ENCODE measurements at places on chromosomes 2 and 18.

DNA sequence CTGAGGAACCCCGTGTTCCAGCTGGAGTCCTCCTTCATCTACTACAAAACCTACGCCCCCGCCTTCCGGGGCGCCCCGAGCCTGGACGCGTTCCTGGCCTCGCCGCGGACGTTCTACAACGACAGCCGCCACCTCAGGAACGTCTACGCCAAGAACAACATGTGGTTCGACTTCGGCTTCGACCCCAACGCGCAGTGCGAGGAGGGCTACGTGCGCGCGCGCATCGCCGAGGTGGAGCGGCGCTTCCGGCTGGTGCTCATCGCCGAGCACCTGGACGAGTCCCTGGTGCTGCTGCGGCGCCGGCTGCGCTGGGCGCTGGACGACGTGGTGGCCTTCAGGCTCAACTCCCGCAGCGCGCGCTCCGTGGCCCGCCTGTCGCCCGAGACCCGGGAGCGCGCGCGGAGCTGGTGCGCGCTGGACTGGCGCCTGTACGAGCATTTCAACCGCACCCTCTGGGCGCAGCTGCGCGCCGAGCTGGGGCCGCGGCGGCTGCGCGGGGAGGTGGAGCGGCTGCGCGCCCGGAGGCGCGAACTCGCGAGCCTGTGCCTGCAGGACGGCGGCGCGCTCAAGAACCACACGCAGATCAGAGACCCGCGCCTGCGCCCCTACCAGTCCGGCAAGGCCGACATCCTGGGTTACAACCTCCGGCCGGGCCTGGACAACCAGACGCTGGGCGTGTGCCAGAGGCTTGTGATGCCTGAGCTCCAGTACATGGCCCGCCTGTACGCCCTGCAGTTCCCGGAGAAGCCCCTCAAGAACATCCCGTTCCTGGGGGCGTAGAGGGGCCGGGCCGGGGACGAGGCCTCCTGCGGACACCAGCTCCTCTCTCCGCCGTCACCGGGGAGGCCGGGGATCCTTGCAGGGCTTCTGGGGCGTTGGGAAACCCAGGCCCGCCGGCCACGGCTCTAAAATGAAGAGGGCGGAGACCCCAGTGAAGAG, 5.3 kb upstream of the NEU4 start:
- DNase-seq: peak; percentile 60

GRCh38 chr2:85699325-85699724, 5.2 kb downstream of the GNLY start:
- DNase-seq: peak; percentile 39

DNA sequence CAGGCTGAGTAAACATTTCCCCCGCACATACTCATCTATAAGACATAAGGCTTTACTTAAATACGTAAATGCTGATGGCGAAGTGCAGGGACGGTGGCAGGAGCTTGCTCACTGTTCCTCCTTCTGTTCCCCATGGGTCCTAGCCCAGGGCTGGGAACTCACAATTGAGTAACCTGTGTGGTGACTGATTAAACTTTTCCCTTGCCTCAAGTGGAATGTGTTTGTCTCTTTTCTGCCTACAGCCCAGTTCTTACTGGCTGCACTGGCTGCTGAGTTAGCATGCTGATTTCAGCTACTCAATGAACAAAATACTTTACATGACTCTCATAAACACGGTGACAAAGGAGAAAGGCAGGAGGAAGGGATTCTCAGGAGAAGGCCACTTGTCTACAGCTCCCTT, 87.3 kb downstream of the MARCO start:
- DNase-seq: peak; percentile 37

DNA sequence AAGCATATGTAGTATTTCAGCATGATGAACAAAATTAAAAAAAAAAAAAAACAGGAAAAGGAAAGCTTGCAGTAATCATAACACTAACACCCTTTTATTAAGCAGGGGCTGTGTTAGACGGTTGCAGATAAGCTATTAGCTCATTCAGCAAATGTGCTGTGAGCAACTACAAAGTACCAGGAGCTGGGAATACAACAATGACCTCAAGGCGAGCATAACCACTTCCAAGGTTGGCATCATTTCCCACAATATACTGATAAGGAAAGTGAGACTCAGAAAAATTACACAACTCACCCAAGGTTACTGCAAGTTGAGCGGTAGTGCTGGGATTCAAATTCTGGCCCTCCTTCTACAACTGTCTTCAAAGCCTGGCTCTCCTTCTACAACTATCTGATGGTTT, 38.2 kb upstream of the ACTR3 start:
- DNase-seq: no peak

GRCh38 chr2:142586693-142587580, 290.5 kb upstream of the KYNU start:
- peak; percentile 79 for DNase-seq

GRCh38 chr2:141737492-141738255, 393.1 kb downstream of the LRP1B start:
- no peak for DNase-seq

DNA sequence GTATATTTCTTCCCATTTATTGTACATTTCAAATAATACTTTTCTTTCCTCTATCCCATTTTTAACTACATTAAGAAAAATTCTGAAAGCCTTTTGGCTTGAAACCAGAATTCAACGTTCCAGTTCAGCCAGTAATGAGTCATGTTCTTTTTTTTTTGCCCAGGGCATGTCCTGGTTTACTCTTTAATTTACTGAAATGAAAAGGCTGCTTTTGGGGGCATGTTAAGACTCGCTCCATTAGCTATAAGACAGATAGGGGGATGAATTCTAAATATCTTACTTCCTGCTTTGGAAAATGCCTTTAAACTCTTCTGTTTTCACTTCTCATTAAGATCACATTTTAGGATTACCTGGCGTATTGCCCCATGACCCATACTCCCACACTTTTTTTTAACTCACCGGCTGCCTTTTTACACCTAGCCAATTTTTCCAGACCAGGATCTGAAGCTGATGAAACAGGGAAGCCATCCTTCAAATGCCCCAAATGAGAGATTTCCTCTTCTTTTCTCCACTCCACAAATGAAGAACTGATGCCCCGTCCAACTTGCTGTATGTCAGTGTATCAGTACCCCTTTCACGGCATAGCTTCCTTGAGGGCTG, 585 bp downstream of the ABCA12 start:
- DNase-seq: no peak

DNA sequence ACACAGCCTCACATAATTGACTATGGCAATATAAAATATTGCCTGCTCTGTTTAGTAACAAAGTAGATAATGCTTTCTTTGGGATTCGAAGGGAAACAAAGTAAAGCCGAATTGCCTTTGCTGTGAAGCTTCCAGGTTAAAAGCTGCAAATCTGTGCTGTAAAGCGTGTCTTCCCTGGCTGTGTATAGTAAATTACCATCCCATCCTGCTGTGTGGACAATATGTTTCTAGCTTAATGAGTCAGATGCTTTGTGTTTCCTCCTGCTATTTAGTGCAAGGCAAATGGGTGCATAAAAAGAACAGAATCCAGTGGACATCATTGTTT, 265.1 kb downstream of the SOCS6 start:
- DNase-seq: no peak

DNA sequence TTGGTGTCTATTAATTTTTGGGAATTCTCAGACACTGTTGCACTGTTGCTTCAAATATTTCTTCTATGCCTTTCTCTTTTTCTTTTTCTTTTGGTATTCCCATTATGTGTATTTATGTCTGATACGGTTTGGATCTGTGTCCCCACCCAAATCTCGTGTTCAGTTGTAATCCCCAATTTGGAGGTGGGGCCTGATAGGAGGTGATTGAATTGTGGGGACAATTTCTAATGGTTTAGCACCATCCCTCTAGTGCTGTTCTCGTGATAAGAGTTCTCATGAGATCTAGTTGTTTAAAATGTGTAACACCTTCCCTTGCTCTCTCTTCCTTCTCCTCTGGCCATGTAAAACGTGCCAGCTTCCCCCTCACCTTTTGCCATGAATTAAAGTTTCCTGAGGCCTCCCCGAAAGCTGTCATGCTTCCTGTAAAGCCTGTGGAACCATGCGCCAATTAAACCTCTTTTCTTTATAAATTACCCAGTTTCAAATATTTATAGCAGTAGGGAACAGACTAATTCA, 26.8 kb downstream of the EHBP1 start:
- no peak for DNase-seq

DNA sequence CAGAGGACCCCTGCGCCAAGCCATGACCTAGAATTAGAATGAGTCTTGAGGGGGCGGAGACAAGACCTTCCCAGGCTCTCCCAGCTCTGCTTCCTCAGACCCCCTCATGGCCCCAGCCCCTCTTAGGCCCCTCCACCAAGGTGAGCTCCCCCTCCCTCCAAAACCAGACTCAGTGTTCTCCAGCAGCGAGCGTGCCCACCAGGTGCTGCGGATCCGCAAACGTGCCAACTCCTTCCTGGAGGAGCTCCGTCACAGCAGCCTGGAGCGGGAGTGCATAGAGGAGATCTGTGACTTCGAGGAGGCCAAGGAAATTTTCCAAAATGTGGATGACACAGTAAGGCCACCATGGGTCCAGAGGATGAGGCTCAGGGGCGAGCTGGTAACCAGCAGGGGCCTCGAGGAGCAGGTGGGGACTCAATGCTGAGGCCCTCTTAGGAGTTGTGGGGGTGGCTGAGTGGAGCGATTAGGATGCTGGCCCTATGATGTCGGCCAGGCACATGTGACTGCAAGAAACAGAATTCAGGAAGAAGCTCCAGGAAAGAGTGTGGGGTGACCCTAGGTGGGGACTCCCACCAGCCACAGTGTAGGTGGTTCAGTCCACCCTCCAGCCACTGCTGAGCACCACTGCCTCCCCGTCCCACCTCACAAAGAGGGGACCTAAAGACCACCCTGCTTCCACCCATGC, 3.0 kb downstream of the PROC start:
- DNase-seq: no peak

DNA sequence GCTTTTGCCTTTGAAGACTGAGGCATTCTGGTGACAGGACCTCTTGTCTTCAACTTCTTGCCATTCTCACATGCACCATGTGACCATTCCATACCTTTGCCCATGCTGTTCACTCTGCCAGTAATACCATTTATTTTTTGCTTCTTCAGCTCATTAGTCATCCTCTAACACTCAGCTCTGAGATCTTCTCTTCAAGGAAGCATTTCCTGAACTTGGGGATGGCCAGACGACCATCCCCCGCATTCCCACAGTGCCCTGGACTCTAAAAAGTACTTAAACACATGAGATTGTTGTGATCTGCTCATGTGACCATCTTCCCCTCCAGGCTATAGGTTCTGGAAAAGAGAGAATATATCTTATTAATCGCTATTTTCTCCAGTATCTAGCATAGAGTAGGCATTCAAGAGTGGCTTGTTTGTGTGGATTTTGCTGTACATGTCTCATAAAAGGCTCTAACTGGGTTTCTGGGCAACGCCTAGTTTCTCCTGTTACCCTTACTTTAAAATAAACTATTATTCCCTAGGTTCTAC, 33.9 kb downstream of the PAX3 start:
- no peak for DNase-seq

DNA sequence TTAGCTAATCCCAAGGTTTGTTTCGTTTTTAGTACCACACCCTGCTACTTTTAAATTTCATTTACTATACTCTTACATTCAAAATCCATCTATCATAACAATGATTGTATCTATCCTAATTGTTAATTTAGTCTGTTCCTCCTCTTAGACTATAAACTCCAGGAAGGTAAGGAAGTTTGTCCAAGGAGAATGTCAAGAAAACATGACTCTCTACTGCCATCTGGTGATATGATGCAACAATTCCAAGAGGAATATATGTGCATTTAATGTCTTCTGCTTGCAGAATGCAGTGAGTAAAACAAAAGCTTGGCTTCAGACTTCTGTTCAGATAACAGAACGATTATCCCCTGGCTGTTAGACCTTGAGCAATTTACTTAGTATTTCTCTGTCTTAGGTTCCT, 1267.1 kb downstream of the LRP1B start:
- DNase-seq: no peak

GRCh38 chr2:109582928-109583895, 30.6 kb downstream of the SEPTIN10 start:
- no peak for DNase-seq

DNA sequence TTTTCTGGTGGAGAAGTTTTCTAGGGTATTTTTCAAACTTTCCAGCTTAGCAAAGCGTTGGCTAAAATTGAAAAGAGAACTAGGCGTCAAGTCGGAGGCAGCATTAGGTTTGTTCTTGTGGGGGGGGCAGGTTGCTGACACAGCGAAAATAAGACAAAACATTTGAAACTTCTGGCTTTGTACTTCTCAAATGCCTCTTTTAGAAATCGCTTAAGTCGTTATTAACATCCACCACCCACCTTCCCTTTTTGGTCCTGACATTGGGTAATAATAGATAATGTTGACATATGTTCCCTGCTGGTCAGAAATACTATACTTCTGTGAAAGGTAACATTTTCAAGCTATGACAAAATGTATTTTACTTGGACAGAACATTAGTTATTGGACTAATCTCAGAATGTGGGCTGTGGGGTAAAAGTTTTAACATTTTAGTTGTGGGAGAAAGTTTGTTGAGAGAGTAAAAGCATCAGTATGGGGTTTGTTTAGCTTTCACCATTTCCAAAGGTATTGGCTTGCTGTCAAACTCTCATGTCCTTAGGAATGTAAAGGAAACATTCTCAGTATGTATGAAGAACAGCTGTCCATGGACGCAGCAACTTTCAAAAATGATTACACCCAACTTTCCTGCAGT, 88.1 kb upstream of the ZEB2 start:
- no peak for DNase-seq

GRCh38 chr2:158953926-158954763, 14.3 kb upstream of the TANC1 start:
- peak; percentile 90 for DNase-seq

- DNase-seq: no peak
Measured at GRCh38 chr2:213232649-213233437, 51.4 kb upstream of the SPAG16 start.

- no peak for DNase-seq
Measured at GRCh38 chr2:232219496-232219870, 159.1 kb upstream of the ALPP start.

GRCh38 chr2:125638345-125638744, 1017.6 kb upstream of the GYPC start:
- DNase-seq: no peak

- DNase-seq: peak; percentile 65
Measured at GRCh38 chr2:236503100-236503499, 66.5 kb upstream of the ACKR3 start.

DNA sequence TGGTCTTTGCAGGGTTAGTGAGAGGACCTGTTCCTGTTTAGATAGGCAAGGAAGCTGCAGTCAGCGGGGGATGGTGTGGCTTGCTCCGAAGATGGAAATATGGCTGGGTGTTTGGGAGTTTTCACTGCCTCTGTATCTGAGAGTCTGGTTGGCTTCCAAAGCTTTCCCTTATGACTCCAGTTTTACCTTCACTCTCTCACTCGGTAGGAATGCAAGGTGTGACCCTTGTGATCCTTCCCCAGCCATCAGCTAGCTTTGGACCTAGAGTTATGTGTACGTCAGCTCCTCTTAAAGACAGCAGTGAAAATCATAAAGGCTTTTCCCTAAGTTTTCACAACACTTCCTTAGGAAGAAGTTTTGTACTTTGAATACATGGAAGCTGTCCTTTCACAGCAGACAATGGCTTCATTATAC, 35.5 kb upstream of the TMEM87B start:
- DNase-seq: no peak

GRCh38 chr2:55883357-55883756, 40.2 kb downstream of the EFEMP1 start:
- DNase-seq: no peak

Measured in islet precursor cell (in vitro differentiated cells).